ENCODE measurements at places on chromosomes 2 and 18.

DNA sequence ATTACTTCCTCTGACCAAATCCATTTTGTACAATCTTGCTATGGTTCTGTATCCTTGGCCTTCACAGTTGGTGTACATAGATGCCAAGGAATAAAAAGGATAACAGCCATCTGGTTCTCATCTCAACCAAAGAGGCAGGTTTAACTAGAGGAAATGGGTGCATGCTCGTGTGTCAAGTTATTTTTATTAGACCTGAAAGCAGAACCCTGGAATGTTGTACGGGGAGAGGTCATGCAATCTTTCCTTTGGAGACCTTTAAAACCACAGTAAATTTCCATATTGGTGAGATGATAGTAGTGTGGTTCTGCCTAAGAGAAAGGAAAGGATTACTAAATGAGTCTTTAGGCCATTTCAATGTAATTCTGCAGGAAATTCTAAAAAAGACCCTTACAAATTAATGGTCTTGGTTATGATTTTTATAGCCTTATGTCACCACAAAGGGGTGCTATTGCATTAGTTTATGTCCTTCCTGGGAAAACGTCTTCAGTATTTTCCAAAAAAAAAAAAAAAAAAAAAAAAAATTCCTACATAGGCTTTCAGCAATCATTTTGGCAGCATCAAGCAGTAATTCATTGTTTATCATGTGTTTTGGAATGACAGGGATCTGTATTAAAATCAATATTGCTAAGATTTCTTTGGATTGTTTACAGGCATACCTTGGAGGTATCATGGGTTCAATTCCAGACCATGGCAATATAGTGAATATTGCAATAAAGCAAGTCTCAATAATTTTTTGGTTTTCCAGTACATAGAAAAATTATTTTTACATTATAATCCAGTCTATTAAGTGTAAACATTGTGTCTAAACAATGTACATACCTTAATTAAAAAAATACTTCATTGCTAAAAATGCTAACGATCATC is 270.8 kb downstream of the NYAP2 start:
- DNase-seq = no peak

DNA sequence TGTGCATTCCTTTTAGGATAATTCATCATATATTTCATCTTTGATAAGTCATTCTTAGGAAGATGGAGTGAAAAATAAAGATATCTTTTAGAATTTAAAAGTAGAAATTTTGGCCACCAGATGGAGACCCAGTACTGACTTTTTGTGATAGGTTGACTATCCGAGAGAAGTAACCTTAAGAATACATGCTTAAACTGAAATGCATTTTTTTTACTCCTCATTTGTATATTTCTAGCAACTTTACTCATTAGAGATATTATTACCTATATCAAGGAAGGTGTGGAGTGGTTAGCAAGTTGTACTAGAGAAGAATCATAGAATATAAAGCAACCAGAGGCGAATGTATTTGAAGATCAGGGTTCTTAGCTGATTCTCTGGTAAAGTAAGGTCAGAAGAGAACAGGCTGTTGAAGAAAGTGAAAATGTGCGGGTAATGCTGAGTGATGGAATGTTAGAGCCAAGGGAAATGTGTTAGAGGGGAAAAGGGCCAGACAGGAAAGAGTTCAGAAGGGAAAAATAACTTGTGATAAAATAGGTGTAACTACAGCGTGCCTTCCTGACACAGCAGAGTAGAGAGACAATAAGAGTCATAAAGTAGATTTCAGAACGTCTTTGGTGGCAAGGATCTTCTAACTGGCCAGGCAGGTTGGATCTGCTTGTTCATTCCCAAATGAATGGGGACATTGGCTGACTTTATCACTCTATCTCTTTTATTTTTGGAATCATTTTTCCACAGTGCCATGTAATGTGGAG is 52.3 kb downstream of the TDRD15 start:
- no peak for DNase-seq

- DNase-seq = no peak
These were observed 1210.4 kb upstream of the ACVR2A start for GRCh38 chr2:146634230-146635097.

- no peak for DNase-seq
These were observed 236.9 kb downstream of the RBM43 start for GRCh38 chr2:151024696-151025251.

- no peak for DNase-seq
These were observed 130.6 kb downstream of the SPP2 start for GRCh38 chr2:234181121-234181520.

DNA sequence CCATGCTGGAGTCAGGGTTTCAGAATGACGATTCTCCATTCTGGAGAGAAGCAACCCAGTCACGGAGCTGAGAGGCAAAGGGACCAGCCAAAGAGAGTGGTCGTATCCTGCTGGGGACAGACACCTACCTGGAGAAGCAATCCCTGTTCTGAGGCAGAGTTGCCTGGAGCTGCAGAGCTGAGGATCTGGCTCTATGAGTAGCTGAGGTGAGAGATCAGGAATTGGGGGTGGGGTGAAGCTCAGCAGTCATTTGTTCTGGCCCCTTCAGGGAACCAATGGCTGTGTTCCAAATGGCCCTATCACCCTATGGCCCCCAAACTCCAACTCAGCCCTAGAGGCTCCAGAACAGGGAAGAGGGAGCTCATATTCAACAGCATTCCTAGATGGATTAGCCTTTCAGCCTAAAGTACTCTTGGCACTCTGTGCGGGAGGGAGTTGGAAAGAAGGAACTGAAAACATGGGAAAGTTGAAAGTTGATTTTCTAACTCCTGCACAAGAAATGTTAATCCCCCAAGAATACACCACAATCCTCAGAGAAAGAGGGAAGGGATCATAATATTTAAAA is 3.3 kb upstream of the ATRAID start:
- DNase-seq = no peak

DNA sequence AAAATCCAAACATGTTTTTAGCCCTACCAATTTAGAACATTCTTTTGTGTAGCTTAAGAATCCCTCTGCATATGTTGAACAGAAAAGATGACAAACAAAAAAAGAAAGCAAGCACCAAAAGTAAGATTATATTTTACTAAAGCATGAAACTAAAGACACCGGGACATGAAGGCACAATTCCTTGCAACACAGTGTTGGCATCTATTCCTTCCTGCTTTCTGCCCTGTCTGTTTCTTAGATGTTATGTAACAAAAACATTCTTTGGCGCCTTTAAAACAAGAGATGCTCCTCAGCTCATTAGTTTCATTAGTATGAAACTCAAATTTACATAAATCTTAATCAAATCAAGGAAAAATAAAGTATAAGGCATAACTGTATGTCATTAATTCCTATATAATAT is 106.6 kb downstream of the TMEM131 start:
- DNase-seq = no peak
